ENCODE measurements at places on chromosomes 2 and 18. TPM values are rescaled to one million over a fixed set of nuclear protein-coding genes. Genes with fewer than 3 reads are reported as not detected.

The FAM161A gene
- total RNA-seq = 4.5 TPM

The STK36 gene
- 21.3 TPM for total RNA-seq

The UGT1A4 gene
- total RNA-seq = not detected

The RUFY4 gene
- 1.8 TPM for total RNA-seq

The NETO1 gene
- total RNA-seq = not detected

The CCDC148 gene
- total RNA-seq = not detected

The IL1RL2 gene
- 0.09 TPM for total RNA-seq

The HOXD9 gene
- total RNA-seq = not detected

The TSPYL6 gene
- total RNA-seq = not detected

The LANCL1 gene
- total RNA-seq = 32.3 TPM

The KRTCAP3 gene
- 4.6 TPM for total RNA-seq

The CCDC141 gene
- 2.1 TPM for total RNA-seq

The HOXD12 gene
- not detected for total RNA-seq

The SCN3A gene
- not detected for total RNA-seq

The TRABD2A gene
- total RNA-seq = 56.3 TPM

The AGXT gene
- not detected for total RNA-seq

The ZSWIM2 gene
- total RNA-seq = not detected

The TMEM185B gene
- 44.3 TPM for total RNA-seq

The TNS1 gene
- total RNA-seq = 1.3 TPM

The INPP5D gene
- 43.6 TPM for total RNA-seq

The FEZ2 gene
- total RNA-seq = 13.5 TPM

The TNFAIP6 gene
- total RNA-seq = not detected

The ARMC9 gene
- total RNA-seq = 6.4 TPM

The PRR30 gene
- not detected for total RNA-seq

The LIMS3 gene
- total RNA-seq = not detected

The LONRF2 gene
- total RNA-seq = 0.23 TPM

The ANKRD62 gene
- not detected for total RNA-seq

The ARHGAP25 gene
- total RNA-seq = 37.8 TPM

The NT5DC4 gene
- not detected for total RNA-seq

The CDH7 gene
- not detected for total RNA-seq

The COL4A4 gene
- total RNA-seq = not detected

The NYAP2 gene
- not detected for total RNA-seq

The OSR1 gene
- not detected for total RNA-seq

The ANKRD30BL gene
- total RNA-seq = not detected

The LAMA1 gene
- not detected for total RNA-seq

The MRO gene
- not detected for total RNA-seq

The PXDN gene
- total RNA-seq = 1.3 TPM

The VIT gene
- not detected for total RNA-seq

The ZNF385B gene
- not detected for total RNA-seq

The LRPPRC gene
- total RNA-seq = 173 TPM

The DES gene
- not detected for total RNA-seq

The SLC30A3 gene
- 1.4 TPM for total RNA-seq

The ACADL gene
- total RNA-seq = not detected

The PTH2R gene
- total RNA-seq = 0.07 TPM

The TET3 gene
- 22.0 TPM for total RNA-seq

The EMILIN1 gene
- total RNA-seq = 1.1 TPM

The RAB17 gene
- not detected for total RNA-seq

The SERPINB13 gene
- not detected for total RNA-seq

The CLEC4F gene
- total RNA-seq = not detected

The ST6GAL2 gene
- not detected for total RNA-seq

The ASB18 gene
- not detected for total RNA-seq

The TGFA gene
- total RNA-seq = not detected

The MEP1B gene
- total RNA-seq = not detected

The LYPD6 gene
- total RNA-seq = not detected

The ABCA12 gene
- not detected for total RNA-seq

The IL1R2 gene
- 1.6 TPM for total RNA-seq

The NGEF gene
- total RNA-seq = 1.2 TPM

The CTNNA2 gene
- not detected for total RNA-seq

The LGALSL gene
- total RNA-seq = 2.8 TPM
